CD4-positive, alpha-beta T cell treated with Interleukin-6 for 4 hours (primary cell): ENCODE measurements at places on chromosomes 12 and 14.
A peak's percentile ranks its signal among the peaks of the same experiment; 100 is the strongest.

GRCh38 chr14:74038020-74038859 is 19.1 kb downstream of the BBOF1 start:
- DNase-seq, result peak; percentile 4

GRCh38 chr14:27845241-27845850 is 921.2 kb upstream of the FOXG1 start:
- DNase-seq, result no peak

DNA sequence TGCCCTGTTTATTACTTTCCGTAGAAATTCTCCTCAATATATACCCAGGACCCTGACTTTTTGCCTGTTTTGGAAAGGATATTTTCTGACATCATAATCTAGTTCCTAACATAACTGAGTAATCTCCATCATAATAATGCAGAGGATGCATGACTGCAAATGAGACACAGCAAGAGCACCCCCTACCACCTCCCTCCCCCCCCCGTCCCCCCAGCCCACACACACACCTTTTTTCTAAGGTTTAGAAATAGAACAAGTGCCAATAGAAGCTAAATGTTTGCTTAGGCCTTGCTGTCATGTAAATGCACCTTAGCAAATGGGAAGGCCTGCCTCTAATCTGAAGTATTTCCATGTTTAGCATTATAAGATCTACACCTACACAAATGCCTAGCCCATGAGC is at the start of gene PTHLH:
Gene PTHLH, minus strand, starts transcription at position 13 of the 400 bp plus-strand sequence. CDS start 3,239 bp downstream, outside the sequence.
- DNase-seq, result no peak

DNA sequence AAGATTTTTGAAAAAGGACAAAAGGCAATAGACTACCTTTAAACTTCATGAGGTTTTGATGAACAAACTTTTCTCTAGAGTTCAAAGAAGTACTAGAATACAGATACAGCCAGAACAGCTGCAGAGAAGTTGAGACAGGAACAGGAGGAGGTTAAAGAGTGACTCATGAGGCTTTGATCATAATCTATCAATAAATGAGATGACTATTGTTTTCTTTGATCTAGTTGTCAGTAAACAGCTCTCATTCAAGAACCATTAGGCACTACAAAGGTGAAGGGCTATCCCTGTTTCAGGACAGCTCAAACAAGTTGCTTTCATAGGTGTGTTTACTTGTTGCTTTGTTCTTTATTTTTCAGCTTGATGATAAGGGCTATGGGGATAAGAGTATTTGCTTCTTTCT is 2.4 kb downstream of the WASHC3 start:
- DNase-seq, result peak; percentile 7

DNA sequence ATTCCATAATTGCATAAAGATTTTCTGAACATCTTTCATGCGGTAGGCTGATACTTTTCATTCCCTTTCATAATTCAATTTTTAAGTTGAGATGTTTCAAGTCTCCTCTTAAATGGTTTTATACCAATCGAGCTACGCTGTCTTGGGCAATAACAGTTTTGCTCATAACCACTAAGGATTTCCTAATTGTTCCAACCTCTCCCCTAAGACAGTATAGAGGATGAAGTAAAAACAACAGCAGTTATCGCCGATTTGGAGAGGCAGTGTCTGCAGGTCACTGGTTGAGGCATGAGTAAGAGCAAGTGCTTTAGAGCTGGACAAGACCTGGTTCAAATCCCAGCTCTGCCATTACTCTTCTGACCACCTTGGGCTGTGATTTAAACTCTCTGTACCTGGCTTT is 6.9 kb upstream of the MED13L start:
- DNase-seq, result no peak

DNA sequence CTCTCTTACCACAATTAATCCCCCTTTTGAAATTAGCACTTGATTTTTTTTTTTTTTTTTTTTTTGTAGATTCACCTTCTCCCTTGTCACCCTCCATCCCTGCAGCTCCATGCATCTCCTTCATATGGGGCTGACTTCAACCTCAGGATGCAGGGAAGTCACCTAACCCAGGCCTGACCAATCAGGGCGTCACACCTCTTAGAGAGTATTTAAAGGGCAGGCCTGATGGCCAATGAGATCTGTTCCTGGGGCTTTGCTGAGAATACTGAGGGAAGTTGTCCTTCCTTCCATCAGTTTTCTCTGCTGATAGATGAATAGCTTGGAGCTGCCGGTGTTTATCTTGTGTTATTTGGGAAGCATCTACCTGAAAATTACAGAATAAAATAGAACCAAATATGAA is 1104.7 kb upstream of the TMEM132C start:
- DNase-seq, result no peak

- peak; percentile 82 for DNase-seq
These were observed 67.4 kb downstream of the LGMN start for GRCh38 chr14:92680781-92681650.

DNA sequence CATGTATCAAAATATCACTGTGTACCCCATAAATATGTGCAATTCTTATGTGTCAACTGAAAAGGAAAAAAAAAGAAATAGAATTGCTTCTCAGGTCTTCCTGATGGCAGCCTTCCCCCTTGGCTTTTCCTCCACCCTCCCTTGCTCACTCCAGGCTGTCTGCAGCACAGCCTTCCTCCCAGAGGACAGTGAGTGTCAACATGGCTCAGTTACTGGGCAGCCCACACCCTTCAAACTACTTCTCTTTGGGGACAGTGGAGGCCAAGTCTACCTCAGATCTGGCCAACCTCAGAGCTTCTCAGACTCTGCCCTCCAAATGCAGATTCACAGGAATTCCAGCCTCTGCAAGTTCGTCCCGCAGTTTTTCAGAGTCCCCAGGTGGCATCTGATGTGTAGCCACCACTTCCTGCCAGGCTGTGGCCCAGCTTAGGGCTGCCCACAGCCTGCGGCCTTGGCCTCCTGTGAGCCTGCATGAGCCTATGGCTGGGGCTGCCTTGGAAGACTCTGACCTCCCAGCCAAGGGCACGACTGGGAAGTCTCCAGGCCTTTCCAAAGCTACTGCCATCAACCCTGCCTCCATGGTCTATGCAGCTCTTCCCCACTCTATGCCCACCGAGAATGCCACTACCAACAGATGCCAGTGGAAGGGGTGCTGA is 148.0 kb upstream of the PWP1 start:
- DNase-seq, result no peak

DNA sequence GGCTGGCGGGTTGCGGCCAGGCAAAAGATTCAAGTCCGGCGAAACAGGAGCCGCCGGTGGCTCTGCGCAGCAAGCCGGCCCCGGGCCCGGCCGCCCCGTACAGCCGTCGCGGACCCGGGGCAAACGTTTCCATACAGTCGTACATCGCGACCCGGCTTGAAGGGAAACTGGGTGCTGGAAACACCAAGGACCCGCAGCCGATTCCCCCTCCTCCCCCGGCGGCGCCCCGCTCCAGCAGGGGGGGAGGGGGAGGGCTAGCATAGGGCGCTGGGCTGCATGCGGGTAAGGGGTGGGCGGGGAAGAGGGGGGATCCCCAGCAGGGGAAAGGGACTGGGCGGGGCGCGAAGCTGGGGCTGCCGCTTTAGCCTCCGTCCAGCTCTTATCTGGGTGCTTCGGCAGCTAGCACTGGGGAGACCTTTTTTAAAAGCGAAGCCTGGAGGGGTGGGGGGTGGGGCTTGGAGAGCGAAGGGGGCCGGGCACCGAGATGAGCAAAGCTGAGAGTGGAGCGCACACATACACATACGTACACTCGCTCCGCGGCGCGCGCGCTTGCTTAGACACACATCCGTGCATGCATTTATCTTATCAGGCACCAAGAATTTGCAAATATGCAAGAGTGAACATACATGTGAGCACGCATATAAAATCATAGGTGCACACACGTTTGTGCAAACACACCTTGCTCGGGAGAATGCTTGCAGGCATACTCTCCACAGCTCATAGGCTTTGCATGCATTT is 11.9 kb downstream of the RARG start:
- DNase-seq, result peak; percentile 89

DNA sequence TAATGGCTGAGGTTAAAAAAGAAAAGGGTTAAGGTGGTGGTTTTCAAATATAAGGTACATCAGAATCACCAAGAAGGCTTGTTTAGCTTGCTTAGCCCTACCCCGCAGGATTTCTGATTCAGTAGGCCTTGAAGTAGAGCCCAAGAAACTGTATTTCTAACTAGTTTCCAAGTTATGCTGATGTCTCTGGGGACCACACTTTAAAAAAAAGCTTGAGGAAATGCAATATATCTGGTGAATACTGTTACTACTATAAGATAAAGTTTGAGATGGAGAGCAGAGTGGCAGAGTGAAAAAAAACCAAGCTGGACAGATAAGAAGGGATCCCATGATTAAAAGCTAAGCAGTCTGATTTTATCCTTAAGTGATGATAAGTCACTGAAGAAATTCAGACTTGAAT is 18.3 kb upstream of the GXYLT1 start:
- no peak for DNase-seq

- no peak for DNase-seq
These were observed 150.7 kb downstream of the KTN1 start for GRCh38 chr14:55730592-55731310.
